ENCODE measurements at places on chromosomes 11 and 22.
A peak's percentile ranks its signal among the peaks of the same experiment; 100 is the strongest.

DNA sequence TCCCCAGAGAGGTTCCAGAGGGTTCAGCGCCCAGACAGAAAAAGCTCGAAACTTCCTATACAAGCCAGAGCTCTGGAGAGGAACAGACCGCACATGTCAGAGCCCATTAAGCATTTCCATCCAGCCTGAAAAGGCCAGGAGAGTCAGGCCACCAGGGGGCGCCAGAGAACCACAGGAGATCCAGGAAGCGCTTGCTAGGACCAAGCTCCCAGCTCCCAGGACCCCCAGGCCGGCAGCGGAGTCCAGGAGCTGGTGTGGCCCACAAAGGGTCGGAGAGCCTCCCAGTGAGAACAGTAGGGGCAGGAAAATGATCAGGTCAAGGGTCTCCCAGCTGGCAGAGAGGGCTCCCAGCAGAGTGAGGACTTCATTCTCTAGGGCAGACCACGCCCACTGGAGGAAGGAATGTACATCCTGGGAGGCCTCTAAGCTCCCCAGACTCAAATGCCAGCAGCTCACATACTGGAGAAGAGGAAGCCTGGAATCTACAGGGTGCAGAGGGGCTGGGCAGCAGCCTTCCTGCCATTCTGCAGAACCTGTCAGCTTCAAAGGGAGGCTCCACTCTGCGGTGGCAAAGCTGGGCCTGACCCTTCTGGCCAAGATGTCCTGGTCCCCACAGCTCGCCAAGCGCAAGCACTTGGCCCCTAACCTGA, 2.1 kb upstream of the MEI1 start:
- peak; percentile 79 for DNase-seq

GRCh38 chr11:5596607-5597201, at the start of gene TRIM6:
Gene TRIM6, plus strand, starts transcription at chr11:5596637. Its CDS starts 261 bp downstream, at chr11:5596898.
- DNase-seq: no peak

DNA sequence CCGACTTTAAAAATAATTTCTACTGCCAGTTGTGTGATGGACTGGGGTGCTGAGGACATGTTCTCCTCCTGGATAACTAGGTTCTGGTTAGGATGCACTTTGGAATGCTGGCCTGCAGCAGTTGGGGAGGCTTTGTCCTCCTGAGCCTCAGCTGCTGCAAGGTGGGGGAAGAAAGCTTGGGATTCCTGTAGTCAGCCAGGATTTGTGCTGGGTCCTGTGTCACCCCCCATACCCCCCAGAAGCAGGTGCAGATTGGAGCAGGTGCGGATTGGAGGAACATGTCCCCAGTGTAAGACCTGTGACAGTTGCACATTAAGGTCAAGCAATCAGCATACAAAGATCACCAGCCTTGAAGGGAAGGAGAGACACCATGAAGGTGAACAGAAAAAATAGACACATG, 51.1 kb downstream of the MED15 start:
- no peak for DNase-seq

DNA sequence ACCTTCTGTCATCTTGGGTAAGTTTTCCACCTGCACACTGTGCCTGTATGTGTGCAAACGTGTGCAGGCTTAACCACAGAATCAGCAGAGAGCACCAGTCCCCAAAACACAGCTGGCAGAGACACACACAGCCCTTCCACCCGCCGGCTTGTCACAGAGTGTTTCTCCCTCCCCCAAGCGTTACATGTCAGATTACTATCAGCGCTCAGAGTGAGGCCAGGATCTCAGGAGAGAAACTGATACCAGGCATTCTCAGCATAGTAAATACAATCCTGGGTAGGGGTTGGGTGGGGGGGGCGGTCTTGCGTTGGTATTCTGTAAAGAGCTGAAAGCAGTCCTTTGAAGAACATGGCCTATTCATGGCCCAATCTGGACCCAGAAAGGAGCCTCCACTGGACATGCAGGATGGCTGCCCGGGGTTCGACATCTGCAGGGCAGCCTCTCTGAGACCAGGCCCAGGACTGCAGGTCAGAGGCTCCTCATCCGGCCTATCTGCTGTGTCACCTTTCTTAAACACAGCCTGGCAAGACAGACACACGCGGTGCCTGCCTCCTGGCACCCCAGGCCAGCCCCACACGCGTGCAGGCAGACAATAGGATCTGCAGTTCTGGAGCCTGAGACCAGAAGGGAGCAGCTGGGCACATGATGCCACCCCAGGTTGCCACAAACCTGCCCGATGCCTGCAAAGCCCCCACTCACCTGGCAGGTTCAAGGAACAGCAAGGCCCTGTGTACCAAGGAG, 1.7 kb downstream of the OSBPL5 start:
- no peak for DNase-seq

DNA sequence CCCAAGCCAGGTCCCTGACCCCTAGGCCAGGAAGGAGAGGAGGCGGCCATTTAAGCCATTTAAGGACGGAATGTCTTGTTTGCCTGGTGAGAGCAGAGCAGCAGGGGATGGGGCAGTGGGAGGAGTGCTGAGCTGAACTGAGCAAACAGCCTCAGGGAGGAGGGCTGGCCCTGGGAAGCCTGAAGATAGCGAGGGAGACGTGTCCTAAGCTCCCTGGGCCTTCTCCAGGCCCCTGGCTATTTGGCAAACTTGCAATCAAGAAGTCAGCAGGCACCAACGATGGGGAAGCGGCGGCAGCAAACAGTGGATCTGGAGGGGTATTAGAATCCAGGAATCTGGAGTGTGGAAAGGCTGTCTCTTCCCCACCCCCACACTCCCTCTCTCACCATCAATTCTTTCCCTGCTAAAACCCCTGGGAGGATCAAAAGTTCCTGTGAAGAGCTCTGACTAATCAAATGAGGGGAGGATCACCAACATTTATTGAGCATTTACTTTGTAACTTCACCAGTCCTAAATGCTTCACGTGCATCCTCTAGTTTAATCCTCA, 8.8 kb downstream of the BCL9L start:
- DNase-seq: no peak

DNA sequence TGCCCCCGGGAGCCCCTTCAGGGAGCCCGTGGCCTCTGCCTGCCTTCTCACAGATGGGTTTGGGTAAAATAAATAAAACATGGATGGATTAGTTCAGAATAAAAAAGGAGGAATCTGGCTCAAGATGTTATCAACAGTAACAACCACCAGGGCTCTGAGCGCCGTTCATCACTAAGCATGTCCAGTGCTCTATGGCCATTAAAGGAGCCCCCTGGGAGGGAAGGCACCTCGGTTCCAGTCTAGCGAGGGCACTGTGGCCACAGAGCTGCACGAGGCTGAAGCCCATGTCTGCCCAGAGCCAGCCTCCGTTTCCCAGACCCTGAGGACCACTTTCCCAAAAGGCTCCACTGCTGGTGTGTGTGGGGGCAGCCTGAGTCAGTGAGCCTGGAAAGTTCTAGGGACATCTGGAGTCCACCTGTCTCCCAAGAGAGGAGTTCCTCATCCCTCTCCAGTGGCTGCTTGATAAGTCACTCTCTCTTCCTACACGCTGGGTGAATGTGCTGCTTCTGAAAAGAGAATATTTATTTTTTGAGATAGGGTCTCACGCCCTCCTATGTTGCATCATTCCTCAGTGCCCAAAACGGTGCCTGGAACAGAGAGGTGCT, 614.6 kb downstream of the TBC1D22A start:
- DNase-seq: no peak

- DNase-seq: no peak
Observed at GRCh38 chr22:46086577-46087335, 63.6 kb upstream of the PPARA start.

DNA sequence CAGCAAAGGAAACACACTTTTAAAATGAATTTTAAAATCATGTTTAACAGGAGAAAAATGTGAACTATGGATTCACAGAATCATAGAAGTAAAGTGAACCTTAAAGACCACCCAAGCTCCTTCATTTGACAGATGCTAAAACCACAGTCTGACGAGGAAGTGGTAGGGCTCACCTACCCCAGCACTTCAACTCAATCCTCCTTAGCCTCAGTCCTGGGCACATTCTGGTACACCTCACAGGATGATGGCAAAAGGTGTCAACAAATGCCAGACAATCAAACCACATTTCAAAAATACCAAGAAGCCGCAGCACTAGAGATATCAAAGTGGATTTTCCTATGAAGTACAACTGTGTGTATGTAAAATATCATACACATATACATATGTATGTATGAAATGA, 43.1 kb downstream of the PITPNB start:
- peak; percentile 17 for DNase-seq

DNA sequence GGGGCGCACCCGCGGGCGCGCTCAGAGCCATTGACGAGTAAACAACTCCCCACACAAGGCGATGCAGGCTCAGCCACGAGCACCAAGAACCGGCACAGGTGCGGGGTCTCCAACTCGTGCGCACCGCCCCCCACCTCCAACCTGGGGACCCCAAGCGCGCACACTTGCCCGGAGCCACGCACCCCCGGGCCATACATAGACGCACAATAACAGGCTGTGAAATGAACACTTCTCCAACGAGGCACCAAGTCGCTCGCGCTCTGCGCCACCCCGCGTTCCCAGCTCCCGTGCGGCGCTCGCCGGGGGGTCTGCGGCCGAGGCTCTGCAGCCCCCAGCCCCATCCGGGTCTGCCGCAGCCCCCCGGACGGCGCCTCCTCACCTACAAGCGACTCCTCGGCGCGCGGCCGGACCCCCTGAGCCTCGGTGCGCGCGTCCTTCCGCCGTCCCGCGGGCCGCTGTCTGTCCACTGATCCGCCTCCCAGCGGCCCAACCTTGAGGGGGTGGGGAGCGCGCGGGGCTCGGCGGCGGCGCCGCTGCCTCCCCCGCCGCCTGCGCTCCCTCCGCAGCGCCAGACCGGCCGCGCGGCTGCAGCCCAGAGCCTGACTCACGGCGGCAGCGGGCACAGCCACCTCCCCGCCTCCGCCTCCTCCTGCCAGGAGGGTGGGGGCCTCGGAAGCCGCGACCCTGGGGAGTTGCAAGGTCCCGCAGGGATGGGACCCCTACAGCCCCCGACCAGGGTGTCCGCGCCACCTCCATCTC, 1.6 kb downstream of the IFITM10 start:
- DNase-seq: no peak

GRCh38 chr11:107250017-107250416, 207.6 kb downstream of the CWF19L2 start:
- DNase-seq: no peak

- peak; percentile 21 for DNase-seq
Observed at GRCh38 chr22:46604306-46604690, 15.9 kb upstream of the GRAMD4 start.

GRCh38 chr11:94017446-94017845, 3.7 kb upstream of the HEPHL1 start:
- DNase-seq: no peak

DNA sequence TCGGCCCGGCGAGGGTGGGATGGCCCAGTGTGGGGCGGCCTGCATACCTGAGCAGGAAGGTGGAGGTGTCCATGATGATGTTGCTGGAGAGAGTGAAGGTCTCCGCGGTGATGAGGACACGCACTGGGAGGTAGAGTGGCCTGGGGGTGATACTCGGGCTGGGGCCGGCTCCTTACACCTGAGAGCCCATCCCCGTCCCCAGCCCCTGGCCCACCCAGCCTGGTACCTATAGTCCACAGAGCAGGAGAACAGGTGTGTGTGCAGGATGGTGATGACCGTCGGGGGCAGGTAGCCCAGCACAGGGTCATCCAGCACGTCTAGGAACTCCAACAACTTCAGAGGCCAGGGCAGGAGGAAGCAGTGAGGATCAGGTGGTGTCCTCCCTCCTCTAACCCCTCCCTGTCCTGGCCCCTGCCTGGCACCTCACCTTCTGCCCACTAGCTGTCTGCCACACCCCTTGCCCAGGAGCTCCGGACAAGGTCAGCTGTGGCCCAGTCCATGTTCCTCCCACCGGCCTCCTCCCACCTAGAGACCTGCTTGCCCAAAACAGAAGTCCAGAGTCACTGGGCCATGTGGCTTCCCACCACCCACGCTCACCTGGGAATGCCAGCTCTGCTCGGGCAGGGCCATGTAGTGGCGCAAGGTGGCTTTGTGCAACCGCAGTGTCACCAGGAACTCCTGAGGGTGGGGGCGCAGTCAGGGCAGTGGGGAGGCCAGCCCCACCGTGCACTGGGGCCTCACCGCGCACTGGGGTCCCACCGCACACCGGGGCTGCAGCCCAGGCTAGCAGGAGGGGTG, 11.3 kb downstream of the ATG2A start:
- no peak for DNase-seq

- no peak for DNase-seq
Observed at GRCh38 chr11:19419021-19419750, 178.4 kb upstream of the E2F8 start.

GRCh38 chr11:73340164-73340563, 32.1 kb downstream of the ARHGEF17 start:
- DNase-seq: no peak

- DNase-seq: no peak
Observed at GRCh38 chr22:19064354-19065054, 57.7 kb downstream of the DGCR2 start.

GRCh38 chr11:32090545-32091370, at the start of gene RCN1:
Gene RCN1, plus strand, starts transcription at chr11:32091074. Its CDS starts 123 bp downstream, at chr11:32091197.
- DNase-seq: no peak

GRCh38 chr22:23067691-23068090, 2.6 kb upstream of the GNAZ start:
- DNase-seq: no peak

- DNase-seq: no peak
Observed at GRCh38 chr11:86118253-86118652, 49.4 kb upstream of the PICALM start.

- DNase-seq: no peak
Observed at GRCh38 chr11:114956566-114956965, 278.2 kb downstream of the NXPE2 start.

- DNase-seq: no peak
Observed at GRCh38 chr11:8564526-8564925, 29.5 kb downstream of the STK33 start.

DNA sequence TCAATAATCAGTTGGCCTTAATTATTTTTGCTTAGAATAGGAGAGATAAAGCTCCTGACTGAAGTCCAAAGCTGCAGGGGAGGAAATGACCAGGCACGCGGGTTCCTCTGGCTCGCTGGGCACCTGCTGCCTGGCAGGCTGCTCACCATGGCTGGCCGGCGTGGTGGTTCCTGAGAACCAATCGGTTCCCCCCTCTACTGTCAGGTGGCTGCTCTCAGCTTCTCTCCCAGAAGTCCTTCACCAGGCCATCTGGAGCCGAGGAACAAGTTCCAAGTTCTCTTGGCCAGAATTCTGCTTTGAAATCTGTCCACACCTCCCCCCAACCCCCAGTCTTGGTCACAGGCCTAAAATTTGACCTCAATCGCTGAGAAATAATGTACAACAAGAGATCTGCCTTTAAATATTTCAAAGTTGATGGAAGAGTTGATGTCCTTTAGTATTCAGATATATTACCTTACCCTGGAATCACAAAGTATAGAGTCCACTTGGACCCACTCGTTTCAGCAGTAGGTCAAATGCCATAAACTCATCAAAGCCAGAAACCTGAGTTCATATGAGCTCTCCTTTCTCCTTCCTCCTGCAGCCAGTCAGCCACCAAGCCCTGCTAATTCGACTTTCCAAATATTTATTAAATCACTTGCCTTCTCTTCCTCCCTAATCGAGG, 25.2 kb downstream of the EXPH5 start:
- DNase-seq: no peak

All from central memory CD4-positive, alpha-beta T cell (primary cell).